Mammary epithelial cell (primary cell): ENCODE measurements at places on chromosomes 7 and 10. TPM values are rescaled to one million over a fixed set of nuclear protein-coding genes. Genes with fewer than 3 reads are reported as not detected.

Gene ANLN
- 35.0 and 113 TPM in 2 replicates for total RNA-seq

Gene GALNT17
- total RNA-seq = not detected in 2 replicates

Gene PNLIP
- not detected in 2 replicates for total RNA-seq

Gene OPALIN
- total RNA-seq = not detected

Gene PITX3
- total RNA-seq = not detected
